Hepatocyte (in vitro differentiated cells): ENCODE measurements at places on chromosomes 4 and X. TPM values are rescaled to one million over a fixed set of nuclear protein-coding genes. Genes with fewer than 3 reads are reported as not detected.

DNA sequence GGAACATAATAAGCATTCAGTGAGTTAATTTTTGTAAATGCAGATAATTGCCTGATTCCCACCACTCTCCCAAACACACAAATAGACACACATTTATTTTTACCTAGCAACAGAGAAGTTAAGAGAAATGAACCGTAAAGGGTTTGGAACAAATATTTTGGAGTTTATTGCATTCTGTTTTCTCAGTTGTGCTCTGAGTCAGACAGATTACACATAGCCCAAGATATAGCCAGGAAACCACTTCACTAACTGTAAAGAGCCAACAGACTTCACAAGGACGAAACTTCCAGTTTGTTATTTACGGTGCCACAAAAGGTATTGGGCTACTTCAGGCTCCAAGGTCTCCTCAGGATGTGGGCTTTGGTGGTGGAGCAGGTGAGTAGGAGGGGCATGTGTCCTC, 217.0 kb downstream of the BMPR1B start:
- no peak for DNase-seq

- DNase-seq = peak; percentile 61
Observed at GRCh38 chr4:87838890-87839591, 6.3 kb downstream of the MEPE start.

- no peak for DNase-seq
Observed at GRCh38 chrX:23383411-23383810, 48.8 kb downstream of the PTCHD1 start.

DNA sequence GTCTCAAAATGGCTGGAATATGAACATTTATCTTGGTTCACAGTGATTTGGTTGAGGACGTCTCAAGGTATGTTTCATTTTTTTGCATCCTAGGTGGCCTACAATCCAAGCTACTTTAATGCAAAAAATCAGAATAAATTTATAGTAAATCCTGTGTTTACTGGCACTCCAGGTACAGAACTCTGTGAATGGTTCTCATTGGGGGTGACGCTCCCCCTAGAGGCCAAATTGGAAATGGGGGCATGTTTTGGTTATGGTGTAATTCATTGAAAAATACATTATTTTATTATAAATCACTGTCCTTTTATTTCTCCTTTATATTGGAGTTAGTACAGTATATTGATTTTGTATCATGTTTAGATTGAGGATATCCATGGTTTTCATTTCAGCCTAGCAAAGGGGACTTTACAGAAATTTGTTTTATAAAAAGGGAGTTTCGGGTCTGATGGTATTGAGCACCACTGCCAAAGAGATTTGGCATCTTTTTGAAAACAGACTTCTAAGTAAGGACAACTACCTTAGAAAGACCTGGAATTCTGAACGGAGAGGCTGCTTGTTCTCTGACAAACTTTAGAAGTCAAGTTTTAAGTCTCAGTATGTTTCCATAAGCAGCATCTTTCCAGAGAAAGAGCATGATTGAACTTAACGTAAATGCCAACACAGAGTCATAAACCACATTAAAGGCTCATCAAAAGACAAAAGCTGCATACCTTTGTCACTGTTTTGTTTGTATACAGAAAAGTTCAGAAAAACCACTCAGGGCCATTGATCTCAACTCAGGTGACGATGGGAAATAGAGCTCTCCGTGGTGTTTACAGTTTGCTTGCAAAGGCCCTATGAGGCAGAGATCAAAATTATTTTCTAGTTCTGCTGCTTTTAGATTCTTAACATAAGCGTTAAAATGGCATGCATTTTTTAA, 19.4 kb downstream of the MTM1 start:
- DNase-seq = no peak

DNA sequence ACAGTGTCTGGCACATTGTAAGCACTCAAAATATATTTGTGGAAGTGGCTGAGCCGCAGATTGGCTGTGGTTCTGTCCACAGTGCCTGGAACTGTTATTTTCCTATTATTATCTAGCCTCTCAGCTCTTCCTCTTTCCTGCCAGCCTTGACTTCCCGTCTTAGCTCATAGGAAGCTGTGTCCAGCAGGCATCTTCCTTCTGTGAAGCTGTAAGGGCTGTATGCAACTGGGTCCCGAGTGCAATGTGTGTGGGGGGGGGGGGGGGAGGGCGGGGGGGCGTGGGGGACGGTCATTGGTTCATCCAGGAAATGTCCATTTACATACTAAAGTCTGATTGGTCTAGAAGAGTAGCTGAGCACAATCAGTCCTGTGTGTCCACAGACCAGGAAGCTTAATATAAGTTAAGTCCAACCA, 210.7 kb downstream of the PDGFRA start:
- DNase-seq = no peak

DNA sequence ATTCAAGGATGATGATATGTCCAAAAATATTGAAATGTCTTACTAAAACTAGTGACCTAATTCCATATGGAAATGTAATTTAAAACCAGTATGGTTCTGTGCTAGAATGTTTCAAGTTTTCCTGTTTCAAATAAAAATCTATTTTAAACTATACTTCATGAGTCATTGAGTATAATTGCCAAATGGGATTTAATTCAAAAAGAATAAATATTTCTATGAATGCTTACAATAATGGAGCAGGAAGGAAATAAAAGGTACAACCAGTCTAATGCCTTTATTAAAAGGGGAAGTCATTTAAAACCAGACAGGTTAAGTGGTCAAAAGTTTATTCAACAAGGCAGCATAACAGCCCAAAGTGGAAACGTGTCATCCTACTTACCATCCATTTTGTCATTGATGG, 2347.1 kb downstream of the PCDH7 start:
- DNase-seq = no peak

- no peak for DNase-seq
Observed at GRCh38 chr4:71634364-71634763, 149.5 kb downstream of the GC start.

GRCh38 chr4:149031399-149031798, 589.2 kb upstream of the NR3C2 start:
- DNase-seq = peak; percentile 52

DNA sequence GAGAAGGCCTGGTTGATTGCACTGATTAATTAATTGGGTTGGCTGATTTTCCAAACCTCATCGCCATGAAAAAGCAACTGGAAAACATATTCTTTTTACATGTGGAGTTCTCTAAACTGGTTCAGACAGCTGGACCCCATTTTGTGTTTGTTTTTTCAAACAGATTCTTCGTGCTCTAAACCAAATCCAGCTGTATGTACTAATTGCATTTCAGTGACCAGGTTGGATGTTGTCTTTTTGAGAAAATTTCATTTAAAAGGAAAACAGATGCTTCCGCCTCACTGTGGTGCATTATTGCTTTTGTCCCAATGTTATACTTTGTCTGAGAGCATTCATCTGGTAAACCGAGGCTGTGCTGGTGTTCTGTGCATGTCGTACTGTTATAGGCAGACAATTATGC, 67.8 kb upstream of the LNX1 start:
- DNase-seq = no peak

DNA sequence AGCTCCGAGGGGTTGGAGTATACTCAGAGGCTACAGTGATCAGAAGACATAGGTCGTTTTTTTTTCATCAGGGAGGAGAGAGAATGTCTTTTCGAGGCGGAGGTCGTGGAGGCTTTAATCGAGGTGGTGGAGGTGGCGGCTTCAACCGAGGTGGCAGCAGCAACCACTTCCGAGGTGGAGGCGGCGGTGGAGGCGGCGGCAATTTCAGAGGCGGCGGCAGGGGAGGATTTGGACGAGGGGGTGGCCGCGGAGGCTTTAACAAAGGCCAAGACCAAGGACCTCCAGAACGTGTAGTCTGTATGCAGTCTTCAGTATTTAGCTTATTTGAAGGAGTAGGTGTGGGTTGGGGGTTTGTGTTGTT, 500 bp downstream of the GAR1 start:
- DNase-seq = peak; percentile 11

GRCh38 chr4:26807330-26807729, 53.3 kb upstream of the STIM2 start:
- DNase-seq = no peak

DNA sequence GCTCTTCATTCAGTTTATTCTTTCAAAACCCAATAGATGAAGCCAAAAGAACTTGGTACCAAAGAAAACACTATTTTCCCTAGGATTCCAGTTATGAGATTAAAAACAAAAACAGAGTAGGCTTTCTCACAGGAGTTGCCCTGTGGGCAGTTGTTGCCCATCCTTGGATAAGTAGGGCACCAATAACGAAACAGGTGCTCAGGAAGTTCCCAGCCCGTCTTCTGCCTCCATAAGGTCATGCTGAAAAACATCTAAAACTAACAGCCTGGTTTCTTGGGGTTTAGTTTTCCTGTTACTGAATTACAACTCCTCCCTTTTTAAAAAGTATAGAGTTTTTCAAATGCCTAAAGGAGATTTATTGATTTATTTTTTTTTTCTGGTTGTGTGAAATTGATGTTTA, 14.7 kb downstream of the TSPAN5 start:
- DNase-seq = no peak

GRCh38 chr4:89363786-89364185, 56.2 kb upstream of the GPRIN3 start:
- DNase-seq = no peak

GRCh38 chr4:64121803-64122202, 287.4 kb downstream of the TECRL start:
- no peak for DNase-seq

DNA sequence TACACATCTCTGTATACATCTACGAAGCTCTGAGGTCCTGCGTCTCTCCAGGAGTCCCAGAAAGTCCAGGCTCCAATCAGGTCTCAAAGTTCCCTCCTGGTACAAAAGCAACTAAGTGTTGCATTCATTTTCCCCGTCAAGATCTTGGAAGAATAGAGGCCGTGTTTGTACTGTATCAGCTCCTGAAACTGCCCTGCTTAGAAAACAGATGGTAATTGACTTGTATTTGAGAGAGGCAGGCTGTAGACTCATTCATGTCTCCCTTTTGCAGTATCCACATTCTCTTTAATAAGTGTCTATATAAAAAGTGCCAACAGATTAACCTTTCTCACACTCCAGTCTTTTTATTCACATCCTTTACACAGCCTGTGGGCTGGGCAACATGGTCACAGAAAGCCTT, 91.7 kb downstream of the HPGD start:
- DNase-seq = no peak

DNA sequence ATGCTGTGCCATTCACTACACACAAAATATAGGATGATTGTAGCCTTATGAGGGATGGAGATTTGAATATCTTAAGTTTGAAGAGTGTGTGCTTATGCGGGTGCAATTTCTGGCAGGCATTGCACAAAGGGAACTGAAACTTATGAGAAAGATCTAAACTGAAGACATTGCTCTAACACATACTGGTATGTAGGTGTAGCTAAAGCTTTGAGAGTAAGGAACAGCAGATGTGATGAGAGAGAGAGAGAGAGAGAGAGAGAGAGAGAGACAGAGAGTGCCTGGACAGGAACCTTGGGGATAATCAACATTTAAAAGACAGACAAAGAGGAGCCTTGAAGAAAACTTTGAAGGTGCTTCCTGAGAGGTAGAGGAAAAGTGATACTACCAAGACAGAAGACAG, 379.7 kb downstream of the SPRY1 start:
- no peak for DNase-seq

GRCh38 chr4:4880492-4880891, 21.0 kb downstream of the MSX1 start:
- no peak for DNase-seq

- DNase-seq = peak; percentile 53
Observed at GRCh38 chr4:7929118-7929951, 10.3 kb downstream of the AFAP1 start.

GRCh38 chr4:120922381-120923206, at the start of gene PRDM5:
PRDM5 (minus strand) TSS chr4:120922726; CDS start chr4:120922608, 118 bp downstream.
- peak; percentile 68 for DNase-seq

DNA sequence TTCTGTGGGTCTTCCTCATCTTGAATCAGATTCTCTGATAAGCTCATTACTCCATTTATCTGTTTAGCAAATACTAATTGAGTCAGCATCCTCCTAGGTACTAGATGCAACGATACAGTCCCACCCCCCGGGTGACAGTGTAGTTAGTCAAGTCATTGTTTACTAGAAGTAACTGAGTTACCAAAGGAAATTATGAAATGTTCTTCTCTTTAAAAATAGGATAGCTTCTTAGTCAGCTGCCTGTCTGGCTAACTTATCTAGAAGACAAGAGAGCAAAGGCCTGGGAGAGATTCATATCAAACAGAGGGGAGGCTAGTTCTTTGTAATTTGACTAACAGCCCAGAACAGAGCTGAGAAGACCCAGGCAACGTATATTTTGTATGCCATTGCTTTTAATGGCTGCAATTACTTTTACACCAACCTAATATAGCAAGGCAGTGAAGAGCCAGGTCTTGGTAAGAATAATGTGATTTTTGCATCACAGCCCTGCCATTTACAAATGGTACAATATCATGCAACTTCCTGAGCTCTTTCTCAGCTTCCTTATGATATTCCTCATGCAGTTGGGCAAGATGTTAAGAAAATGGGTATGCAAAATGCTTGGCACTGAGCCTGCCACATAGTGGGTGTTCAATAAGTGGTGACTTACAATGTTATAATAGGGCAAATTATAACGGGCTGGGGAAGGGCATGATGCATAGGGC, 149.9 kb downstream of the CHIC2 start:
- DNase-seq = peak; percentile 28

GRCh38 chr4:7487502-7487901, 52.8 kb upstream of the PSAPL1 start:
- DNase-seq = no peak

GRCh38 chrX:1909419-1910206, 294.8 kb downstream of the ASMT start:
- no peak for DNase-seq

DNA sequence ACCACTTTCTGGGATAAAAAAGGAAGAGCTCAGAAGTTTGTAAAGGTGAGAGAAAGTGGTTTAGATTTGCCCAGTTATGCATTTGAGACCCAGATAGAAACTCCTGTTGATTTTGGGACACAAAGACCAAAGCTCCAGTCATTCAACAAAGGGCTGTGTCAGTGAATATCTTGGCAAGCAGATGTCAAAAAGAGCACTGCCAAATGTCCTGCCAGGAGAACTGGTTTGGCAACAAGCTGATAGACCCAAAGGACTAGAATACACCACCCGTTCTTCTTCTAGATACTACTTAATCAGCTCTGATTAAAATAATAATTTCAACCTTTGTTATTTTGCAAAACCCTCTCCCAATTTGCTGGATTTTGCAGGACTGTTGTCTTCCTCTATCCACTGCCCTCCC, 121.4 kb downstream of the NHS start:
- no peak for DNase-seq

PABPC1L2A gene
- not detected in 2 replicates for polyA plus RNA-seq

GAGE12G gene
- not detected in 2 replicates for polyA plus RNA-seq

FHIP1A gene
- 1.8 and 2.0 TPM in 2 replicates for polyA plus RNA-seq

USP51 gene
- 0.33 and 0.74 TPM in 2 replicates for polyA plus RNA-seq

TMSB15C gene
- 0.95 and 1.5 TPM in 2 replicates for polyA plus RNA-seq

GLRA2 gene
- not detected in 2 replicates for polyA plus RNA-seq

PPP1R2C gene
- polyA plus RNA-seq = not detected in 2 replicates

KCNIP4 gene
- polyA plus RNA-seq = 0.46 and 0.69 TPM in 2 replicates

FHDC1 gene
- polyA plus RNA-seq = 1.7 and 2.1 TPM in 2 replicates

BST1 gene
- polyA plus RNA-seq = 2.4 and 3.7 TPM in 2 replicates

ARAP2 gene
- 5.9 and 8.8 TPM in 2 replicates for polyA plus RNA-seq

TACR3 gene
- polyA plus RNA-seq = not detected in 2 replicates

TEC gene
- 1.3 and 2.1 TPM in 2 replicates for polyA plus RNA-seq

HAND2 gene
- polyA plus RNA-seq = 141 and 152 TPM in 2 replicates
